ENCODE measurements at places on chromosomes 13 and 19.

GRCh38 chr13:95499811-95500712, 52.5 kb upstream of the CLDN10 start:
- DNase-seq = no peak

DNA sequence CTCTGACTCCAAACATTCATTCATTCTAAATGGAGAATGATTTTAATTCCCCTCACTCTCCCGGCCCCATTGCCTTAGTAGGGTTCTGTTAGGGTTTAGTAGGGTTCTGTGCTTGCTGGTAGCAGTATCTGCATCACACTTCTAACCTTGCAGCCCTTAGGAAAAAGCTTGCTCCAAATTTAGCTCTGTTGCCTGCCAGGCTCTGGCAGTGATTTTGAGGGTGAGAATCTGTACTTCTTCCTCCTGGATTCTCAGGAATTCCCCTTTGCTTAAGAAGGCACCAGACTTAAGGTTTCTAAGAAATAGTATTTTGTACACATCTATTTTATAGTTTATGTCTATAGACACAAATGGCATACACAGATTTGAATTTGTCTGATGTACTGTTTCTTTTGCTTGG, 14.7 kb downstream of the B3GLCT start:
- DNase-seq = no peak

DNA sequence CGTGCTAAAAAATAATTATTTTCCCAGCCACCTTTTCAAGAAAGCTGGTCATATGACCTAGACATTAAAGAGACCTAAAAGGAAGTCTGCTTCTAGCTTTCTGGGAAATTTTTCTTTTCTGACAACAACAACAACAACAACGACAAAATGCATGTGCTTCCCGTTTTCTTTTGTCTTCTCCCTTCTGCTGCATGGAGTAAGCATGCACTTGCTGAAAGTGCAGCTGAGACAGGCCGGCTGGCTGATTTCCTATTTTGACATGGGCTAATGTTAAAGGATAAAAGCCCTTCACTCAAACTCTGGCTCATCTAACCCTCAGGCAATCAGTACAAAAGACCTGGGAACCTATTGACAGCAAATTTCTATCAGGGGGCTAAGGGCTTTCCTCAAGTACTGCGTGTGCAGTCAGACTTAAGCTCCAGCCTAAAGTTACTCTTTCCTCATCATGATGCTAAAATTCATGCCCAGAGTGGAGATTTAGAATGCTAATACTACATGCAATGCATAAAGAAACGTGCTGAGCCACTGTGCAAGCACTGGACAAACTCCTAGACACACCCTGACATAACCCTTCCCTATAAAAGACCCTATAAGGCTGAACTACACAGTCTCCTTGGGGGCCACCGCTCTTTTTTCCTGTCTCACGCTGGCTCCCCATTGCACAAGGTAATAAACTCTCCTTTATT, 811.1 kb downstream of the UQCRFS1 start:
- no peak for DNase-seq

DNA sequence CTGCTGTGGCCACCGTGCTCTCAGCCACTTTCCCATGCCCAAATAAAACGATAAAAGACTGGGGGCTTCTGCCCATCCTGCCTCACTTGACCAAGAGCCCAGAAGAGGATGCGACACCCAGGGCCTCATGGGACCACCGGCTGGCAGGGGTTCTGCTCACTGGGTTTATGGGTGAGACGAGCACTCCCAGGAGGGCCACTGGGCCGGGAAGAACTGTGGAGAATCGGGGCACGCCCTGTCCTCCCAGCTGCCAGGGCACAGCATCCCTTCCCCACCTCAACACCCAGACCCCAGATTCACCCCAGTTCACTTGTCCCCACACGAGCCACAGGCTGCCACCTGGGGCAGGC, 4.7 kb upstream of the F10 start:
- DNase-seq = no peak

DNA sequence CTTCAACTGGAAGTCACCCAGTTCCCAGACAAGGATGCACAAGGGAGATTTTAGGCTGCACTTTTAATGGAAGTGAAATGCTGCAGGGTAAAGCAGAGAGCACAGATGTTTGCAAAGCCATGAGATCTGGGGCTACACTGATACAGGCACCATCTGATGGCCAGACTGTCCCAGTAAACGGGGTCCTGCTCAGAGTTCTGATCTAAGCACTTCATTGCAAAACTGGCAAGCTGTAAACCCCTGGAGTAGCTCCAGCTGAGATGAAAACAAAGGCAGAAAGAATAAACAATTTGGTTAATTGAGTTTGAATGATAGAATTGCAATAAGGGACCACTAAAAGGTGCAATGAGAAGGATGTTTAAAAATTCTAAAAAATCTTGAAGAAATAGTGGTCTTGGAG, 197.1 kb downstream of the OXGR1 start:
- no peak for DNase-seq

Data from DMS53 (cell line).